NCI-H1694 (cell line): ENCODE measurements at places on chromosomes 16 and 17.

- no peak for DNase-seq
Measured at GRCh38 chr17:75252039-75252816, 9.2 kb downstream of the GGA3 start.

GRCh38 chr16:20911361-20911760 lies 10.8 kb downstream of the LYRM1 start:
- no peak for DNase-seq

DNA sequence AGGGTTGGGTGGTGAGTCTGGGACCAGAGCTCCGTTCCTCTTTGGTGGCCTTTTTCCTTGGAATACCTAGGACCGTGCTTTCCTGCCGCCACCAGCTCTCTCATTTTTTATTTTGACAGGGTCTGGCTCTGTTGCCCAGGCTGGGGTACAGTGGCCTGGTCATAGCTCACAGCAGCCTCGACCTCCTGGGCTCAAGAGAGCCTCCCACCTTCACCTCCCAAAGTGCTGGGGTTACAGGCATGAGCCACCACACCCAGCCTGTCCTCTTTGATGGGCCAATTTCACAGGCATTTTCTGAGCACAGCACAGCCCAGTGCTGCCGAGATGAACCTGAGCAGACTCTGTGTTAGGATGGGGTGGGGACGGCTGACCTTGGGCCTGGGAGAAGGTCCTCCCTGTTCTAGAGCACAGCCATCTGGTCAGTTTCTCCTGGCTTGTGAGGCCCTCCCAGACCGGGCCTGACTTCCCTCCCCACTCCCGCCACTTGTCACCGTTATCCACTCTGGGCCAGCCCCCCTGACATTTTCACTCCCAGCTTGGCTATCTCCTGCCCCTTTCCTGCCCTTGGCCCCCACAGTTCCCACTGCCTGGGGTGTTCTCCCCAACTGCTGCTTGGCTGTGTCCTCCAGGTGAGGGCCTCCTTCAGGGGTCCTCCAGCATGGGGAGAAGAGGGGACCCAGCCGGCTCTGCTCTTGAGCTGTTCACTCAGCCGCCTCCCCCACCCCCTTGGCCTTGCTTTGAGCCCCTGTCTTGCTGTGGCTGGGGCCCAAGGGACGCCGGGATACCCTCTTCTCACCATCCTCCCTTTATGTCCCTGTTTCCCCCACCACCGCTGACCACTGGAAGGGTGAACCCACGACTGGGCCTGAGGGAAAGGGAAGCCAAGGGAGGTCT lies 5.0 kb downstream of the ADCY7 start:
- DNase-seq = no peak

- DNase-seq = no peak
Measured at GRCh38 chr16:84898447-84898846, 78.7 kb downstream of the CRISPLD2 start.

GRCh38 chr17:40301315-40301714 lies 7.7 kb upstream of the RARA start:
- DNase-seq = peak; percentile 42

GRCh38 chr17:43477832-43478634 lies 5.7 kb upstream of the DHX8 start:
- DNase-seq = peak; percentile 93

DNA sequence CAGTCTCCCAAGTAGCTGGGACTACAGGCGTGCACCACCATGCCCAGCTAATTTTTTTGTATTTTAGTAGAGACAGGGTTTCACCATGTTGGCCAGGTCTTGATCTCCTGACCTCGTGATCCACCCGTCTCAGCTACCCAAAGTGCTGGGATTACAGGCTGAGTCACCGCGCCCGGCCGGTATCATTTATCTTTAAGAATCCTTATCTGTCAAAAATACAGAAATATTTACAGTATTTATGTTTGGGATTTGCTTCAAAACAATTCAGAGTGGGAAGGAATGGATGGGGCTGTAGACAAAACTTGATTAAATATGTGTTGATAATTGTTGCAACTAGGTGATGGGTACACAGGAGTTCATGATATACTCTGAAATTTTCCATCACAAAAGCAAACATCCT lies 2.9 kb downstream of the BECN1 start:
- DNase-seq = no peak

DNA sequence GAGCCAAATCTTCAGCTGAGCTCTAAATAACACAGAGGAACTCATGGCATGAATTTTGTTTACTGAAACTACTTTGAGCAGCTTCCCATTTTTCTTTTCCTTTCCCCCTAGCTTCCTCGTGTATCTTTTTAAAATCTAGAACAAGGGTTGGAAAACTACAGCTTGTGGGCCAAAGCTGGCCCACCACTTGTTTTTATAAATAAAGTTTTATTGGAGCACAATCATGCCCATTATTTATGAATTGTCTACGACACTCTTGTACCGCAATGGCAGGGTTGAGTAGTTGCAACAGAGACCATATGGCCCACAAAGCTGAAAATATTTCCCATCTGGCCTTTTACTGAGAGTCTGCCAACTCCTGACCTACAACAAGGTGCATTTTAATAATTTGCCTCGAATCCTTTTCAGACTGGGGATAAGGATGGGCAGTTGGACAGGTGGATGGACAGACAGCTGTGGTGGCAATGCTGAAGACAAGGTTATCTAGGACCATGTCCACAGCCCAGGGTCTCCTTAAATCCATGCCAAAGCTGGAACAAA lies 87.7 kb downstream of the RMI2 start:
- DNase-seq = peak; percentile 69

- no peak for DNase-seq
Measured at GRCh38 chr17:16880843-16881230, 91.1 kb downstream of the TNFRSF13B start.

- DNase-seq = no peak
Measured at GRCh38 chr17:70049801-70050591, 25.0 kb upstream of the KCNJ16 start.

- DNase-seq = no peak
Measured at GRCh38 chr17:33280162-33280943, 12.7 kb downstream of the ASIC2 start.

- DNase-seq = no peak
Measured at GRCh38 chr16:280005-280460, 358 bp upstream of the ARHGDIG start.

DNA sequence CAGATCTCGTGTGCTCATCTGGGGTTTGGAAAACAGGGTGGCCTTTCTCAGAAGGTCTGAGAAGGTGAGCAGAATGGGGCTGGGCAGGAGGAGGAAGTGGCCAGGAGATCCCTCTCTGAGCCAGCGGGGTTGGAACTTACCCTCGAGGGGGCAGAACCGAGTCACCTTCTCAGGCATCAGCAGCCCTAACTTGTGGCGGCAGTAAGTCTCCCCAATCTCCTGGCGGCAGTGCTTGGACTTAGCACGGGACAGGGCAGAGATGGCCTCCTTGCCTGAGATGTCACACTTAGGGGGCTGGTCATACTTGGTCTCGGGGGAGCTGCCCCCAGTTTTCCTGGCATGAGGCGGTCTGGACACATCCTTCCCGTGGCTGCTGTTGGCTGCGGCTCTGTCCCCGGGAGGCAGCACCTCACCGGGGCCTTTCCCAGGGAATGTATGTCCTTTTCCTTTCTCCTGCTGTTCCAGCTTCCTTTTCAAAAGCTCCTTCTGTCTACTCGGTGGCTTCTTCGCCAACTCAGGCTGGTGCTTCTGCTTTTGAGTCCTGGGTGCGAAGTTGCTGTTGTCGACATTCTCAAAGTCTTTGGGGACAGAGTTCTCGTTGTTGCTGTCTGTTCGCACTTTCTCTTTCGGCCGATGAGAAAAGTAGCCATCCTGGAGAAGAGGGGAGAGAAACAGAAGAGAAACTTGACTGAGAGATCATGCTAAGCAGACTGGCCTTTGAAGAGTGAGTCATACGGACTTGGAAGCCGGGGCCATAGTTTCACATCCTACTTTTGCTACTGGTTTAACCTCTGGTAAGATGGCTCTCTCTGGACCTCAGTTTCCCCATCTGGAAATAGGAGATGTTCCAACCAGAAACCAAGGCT lies 211.7 kb downstream of the XYLT1 start:
- no peak for DNase-seq

- DNase-seq = no peak
Measured at GRCh38 chr17:42338427-42338985, 49.7 kb downstream of the STAT3 start.

DNA sequence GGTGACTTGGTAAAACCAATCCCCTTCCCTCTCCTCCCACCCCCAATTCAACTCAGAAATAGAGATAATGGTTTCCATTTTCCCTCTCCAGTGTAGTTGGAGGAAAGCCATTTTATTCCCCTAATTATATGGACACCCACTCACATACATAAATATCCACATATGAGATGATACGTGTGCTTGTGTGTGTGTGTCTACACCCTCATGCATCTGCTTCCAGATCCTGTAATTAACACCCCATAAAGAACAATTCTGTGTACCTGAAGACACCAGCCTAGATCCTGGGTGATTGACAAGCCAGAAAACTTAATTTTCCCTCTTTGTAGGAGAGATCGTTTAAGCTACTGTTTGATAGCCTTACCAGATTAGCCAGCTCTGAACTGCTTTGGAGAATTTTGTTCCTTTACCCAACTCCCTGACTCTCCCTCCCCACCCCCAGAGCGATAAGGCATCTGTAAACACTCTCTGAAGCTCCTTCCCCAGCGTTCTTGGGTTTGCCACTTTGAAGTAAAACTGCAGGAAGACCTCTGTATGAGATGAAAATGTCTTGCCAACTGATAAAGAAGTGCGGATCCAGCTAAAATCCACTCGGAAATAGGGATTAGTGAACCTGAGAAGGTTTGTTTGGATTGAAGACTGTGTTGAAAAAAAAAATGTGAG lies 175.7 kb downstream of the RGS9 start:
- no peak for DNase-seq

GRCh38 chr17:81391293-81391935 lies 3.8 kb upstream of the BAHCC1 start:
- DNase-seq = no peak

GRCh38 chr17:64647817-64648216 lies 14.3 kb downstream of the SMURF2 start:
- DNase-seq = no peak

GRCh38 chr16:2799859-2800226 lies 1.6 kb downstream of the PRSS41 start:
- DNase-seq = peak; percentile 58
